ENCODE measurements at places on chromosomes 6 and 20.

- DNase-seq = no peak
These were observed 774.3 kb downstream of the QKI start for GRCh38 chr6:164188861-164189260.

DNA sequence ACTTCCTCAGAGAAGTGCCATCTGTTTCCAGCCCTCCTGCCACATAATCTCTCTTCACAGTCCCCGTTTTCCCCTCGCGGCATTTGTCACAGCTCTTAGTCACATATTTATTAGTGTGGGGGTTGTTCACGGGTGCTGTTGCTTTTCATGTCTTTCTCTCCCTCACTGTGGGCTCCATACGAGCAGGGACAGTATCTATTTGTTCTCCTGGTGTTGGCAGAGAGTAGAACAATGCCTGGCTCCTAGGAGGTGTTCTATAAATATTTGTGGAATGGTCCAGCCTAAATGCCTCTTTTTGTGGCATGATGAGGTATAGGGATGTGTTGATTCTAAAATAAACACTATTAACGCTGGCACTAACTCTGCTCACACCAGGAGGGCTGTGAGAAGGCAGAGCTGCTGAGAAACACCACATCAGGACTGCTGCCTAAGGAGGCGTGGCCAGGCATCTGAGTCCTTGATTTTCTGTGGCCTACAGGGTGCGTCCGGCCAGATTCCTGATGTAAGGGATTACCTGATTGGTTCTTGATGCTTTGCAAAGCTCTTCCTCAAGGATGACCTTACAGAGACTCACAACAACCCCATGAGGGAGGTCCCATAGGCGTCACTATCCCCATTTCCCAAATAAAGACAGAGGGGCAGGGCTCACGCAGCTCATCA lies 219.8 kb upstream of the ARID1B start:
- DNase-seq = no peak

GRCh38 chr20:18166950-18167349 lies 29.3 kb downstream of the KAT14 start:
- DNase-seq = no peak

- no peak for DNase-seq
These were observed 2.7 kb downstream of the BCAS1 start for GRCh38 chr20:54067606-54068174.

- DNase-seq = no peak
These were observed 208.9 kb upstream of the SNX9 start for GRCh38 chr6:157614026-157614568.

DNA sequence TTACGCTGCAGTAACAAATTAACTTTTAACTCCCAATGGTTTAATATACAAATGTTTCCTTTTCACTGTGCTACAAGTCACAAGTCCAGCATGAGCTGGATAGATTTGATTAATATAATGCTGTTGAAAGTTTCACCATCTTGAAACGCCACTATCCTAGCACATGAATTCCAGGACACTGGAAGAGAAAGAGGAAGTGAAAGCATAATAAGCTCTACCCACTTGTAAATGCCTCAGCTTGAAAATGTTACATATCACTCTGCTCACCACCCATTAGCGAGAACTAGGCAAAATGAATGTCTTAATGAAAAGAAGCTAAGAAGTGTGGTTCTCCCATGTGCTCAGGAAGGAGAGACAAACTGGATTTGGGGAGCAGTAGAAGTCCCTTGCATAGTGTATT lies 46.9 kb downstream of the PCSK2 start:
- no peak for DNase-seq

DNA sequence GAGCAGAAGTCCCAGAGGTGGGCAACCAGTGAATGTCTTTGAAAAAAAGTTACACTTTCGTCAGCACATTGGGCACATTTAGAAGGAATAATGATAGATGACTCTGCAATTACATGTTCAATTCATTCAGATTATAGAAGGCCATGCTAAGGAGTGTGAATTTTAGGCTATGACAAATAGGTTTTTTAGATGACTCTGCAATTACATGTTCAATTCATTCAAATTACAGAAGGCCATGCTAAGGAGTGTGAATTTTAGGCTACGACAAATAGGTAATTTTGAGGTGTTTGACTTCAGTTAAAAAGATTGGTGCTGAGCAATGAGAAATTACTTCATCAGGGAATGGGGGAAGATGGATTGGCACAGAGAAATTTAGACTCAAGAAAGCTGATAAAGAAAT lies 744.9 kb upstream of the MMS22L start:
- no peak for DNase-seq

DNA sequence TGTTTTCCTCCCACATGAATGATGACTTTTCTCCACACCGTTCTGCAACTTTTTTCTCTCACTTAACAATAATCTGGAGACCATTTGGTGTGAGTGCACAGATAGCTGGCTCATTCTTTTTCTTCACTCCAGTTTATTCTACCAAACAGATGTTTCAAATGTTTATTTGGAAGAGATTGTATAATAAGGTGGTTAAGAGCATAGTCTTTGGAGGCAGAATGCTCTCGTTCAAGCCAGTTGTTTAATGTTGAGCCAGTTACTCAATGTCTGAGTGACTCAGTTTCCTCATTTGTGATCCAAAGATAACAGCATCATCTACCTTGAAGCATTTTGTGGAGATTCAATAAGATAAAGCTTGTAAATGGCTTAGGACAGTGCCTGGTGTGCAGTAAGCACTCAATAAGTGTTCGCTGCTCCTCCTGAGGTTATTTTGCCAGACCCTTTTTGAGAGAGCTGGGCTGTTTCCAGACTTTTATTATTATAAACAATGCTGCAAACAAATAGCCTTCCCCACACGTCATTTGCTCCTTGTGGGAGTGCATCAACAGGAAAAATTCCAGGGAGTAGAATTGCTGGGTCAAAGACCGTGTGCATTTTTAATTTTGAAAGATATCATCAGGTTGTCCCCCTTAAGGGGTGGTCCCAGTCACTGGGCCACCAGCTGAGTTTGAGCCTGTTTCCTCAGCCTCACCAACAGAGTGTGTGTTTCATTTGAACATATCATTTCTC lies 70.6 kb downstream of the VEGFA start:
- DNase-seq = no peak

- DNase-seq = no peak
These were observed 56.6 kb downstream of the SYTL3 start for GRCh38 chr6:158706369-158706982.

DNA sequence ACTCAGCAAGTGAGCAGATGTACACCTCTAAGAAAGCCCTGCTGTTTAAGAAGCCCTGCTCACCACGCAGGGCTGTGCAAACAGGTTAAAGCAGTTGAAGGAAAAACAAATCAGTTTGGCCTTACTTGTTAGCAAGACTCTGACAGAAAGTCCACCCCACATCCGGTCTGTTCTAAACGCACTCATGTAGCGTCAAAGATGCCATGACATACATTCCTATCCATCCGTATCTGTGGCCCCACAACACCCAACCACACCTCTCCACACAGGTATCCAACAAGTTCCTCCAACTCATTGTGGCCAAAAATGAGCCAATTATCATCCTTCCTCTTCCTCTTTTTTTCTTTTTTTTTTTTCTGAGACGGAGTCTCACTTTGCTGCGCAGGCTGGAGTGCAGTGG lies 22.8 kb upstream of the RAB22A start:
- no peak for DNase-seq

DNA sequence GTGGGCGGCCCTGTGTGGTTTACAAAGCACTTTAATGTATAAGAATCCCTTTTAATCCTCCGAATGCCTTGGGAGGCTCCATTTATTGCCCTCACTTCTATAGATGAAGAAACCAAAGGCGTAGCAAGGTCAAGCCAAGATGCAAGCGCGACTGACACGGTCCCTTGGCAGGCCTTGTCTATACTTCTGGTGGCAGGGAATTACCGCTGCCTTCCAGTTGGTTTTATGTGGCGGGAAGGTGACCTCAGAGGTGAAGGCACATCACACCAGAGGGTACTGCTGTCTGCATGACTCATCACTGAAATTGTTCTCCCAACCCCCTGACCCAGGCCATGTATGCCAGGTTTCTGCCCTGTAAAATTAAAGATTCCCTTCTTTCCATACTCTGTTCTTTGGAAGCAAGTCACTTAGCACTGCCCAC lies 36.1 kb upstream of the NAA20 start:
- no peak for DNase-seq

GRCh38 chr6:2485116-2485515 lies 239.7 kb upstream of the GMDS start:
- DNase-seq = no peak

DNA sequence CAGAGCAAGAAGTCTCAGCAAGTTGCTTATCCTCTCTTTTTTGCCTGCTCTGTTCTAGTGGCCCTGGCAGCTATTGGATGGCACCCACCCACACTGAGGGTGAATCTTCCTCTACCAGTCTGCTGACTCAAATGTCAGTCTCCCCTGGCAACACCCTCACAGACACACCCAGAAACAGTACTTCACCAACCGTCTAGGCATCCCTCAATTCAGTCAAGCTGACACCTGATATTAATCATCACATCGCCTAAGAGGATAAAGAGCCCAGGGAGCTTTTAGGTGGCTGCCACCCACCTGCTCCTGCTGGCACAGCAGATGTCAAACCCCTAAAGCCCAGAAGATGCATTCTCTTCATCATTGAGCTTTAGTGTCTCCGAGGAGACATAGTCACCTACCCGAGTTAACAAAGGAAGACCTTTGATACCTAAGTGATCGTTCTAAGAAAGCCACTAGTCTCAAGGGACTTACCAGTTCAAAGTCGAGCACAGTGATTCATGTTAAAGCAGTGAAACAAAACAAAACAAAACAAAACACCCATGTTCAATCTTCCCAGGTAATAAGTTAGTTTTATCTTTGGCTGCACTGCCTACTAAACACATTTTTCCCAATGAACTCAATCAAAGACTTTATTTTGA lies 97.7 kb upstream of the KCNQ5 start:
- DNase-seq = no peak

DNA sequence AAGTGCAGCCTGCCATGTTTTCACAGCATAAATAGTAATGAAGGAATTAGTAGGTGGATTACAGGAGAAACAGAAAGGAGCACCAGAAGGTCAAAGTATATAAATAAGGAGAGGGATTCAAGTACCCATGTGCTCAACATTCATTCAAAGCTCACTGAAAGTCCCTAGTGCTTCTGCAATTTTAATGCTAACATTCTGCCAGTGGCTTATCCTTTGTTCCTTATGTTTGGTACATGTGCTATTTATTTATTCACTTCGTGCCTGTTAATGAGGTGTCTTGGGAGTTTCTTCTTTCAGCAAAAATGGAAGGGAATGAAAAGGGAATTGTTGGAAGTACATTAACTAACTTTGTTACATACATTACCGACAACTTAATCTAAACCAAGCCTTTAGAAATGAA lies 105.7 kb downstream of the CRYBG1 start:
- no peak for DNase-seq

- no peak for DNase-seq
These were observed 17.8 kb downstream of the HLA-B start for GRCh38 chr6:31339210-31339609.

DNA sequence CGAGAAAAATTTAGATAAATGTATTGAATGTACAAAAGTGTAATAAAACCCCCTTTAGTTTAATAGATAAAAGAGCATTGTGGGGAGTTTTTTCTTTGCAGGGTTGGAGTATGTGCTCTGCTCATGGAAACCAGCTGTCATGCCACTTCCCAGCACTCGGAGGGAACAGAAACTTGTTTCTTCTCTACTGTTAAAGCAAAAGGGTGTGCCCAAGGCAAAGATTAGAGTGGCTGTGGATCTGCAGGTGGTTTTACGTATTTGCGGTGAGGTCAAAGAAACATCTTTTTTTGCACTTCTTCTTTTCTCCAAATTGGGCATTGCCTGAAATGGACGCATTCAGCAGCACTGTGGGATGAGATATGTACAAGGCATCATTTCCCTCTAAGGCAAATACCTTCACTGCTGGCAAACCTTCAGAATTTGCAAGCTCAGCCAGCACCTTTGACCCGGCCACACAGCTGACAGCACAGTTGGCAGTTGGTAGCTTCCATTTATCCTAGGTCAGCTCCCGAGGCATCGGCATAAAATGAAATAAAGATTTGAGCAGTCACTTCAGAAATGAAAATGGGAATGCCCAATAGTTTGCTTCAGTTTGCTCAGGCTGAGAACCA lies 178.4 kb upstream of the EYA4 start:
- DNase-seq = no peak

GRCh38 chr20:11207749-11208502 lies 534.1 kb upstream of the JAG1 start:
- DNase-seq = no peak

GRCh38 chr6:90677440-90677839 lies 90.6 kb upstream of the MAP3K7 start:
- no peak for DNase-seq

GRCh38 chr6:90136176-90136575 lies 160.5 kb downstream of the BACH2 start:
- no peak for DNase-seq

GRCh38 chr6:168988801-168989200 lies 264.8 kb downstream of the THBS2 start:
- DNase-seq = no peak

- DNase-seq = no peak
These were observed 637 bp downstream of the MYLK4 start for GRCh38 chr6:2749969-2750600.

DNA sequence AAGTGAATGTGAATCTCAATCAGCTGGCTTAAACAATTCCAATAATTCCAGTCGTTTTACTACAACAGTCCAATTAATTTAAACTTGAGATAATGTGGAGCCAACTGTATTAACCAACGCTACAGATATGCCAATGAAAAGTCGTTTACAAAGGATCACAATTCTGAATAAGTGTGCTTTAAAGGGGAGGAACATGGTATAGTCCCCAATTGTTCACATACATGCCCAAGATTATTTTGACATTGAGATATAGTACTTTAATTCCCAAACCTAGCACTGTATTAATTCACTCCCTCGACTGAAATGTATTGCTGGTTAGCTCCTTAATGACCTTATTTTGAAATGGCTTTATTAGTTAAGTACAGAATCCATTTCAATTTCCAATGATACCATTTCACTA lies 2.5 kb downstream of the AKIRIN2 start:
- no peak for DNase-seq

DNA sequence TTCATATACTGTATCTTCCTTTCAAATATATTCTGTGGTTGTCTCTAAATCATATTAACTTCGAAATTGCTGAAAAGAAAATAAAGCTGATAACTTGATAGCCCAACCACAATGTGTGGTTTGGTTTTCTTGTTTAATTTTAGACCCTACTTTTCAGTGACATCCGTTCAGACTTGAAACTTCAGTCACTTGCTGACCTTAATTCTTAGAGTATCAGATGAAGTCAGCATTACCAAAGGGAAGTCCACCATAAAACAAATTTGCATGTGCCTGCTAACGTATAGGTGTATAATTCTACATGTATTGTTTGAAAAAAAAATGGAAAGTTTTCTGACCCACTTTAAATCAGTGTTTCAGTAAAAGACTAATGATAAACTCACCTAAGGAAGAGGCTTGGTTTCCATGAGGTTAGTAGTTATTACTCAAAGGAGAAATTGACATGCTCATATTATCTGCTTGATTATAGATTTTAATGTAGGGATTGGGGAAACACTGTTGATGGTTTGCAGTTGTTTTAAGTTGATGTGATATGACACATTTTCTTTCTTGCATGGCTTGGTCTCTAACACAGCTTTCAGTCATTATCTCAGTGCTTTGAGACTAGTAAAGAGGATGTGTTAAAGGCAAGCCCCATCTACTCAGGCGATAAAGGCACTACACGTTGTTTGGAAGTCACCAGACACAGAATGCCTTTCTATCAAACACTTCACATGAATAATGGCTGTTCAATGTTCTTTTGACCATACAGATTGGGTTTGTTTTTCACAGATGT lies 5.2 kb upstream of the IL17A start:
- no peak for DNase-seq
